ENCODE measurements at places on chromosomes 1 and 21. TPM values are rescaled to one million over a fixed set of nuclear protein-coding genes. Genes with fewer than 3 reads are reported as not detected.
A peak's percentile ranks its signal among the peaks of the same experiment; 100 is the strongest.

The WDR64 gene
- 0.49 TPM for total RNA-seq

GRCh38 chr1:247962911-247963588 is 2.0 kb upstream of the OR2AK2 start:
- no peak overlapping the region for H3K27ac ChIP-seq
- H3K27me3 ChIP-seq: peaks cover 2% of the 10 kb centered on the region
- no peak for DNase-seq
- peaks cover 10% of the 10 kb centered on the region for H3K4me1 ChIP-seq

DNA sequence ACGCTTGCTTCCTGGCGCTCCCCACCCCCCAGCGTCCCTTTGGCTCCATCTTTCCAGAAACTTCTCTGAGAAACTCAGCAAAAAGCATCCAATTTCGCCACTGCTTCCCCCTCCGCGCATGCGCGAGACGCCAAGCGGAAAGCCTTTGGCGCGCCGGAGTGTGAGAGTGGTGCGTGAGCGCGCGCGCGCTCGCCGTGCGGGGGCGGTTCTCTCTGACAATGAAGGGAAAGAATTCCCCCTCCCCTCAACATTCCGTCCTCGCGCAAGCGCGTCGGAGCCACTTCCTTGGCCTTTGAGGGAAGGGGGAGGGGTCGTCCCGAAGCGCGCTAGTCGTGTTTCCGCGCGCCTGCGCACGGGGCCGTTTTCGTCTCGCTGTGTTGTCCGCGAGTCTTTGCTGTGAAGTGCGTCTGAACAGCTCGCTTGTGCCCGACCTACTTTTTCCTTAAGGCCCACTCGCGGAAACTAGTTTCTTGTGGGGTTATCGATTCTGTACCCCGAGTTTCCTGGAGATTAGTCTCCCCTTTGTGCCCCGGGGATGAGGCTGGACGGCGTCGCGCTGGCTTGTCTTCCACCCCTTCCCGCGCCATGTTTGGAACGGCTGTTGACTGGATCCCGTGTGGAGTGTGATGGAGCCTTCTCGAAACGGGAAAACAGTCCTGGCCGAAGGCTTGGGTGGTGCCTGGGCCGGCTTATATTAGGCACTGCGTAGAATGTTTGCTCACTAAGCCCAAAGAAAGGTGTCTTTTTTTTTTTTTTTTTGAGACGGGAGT is 11.6 kb upstream of the SPEN start:
- H3K36me3 ChIP-seq: peaks cover 5% of the 10 kb centered on the region
- DNase-seq: peak; percentile 100
- H3K4me3 ChIP-seq: peak overlapping the region; percentile 84
- H3K27ac ChIP-seq: peak overlapping the region; percentile 95
- H3K27me3 ChIP-seq: no peaks in the 10 kb centered on the region
- peaks cover 15% of the 10 kb centered on the region for H3K4me1 ChIP-seq

DNA sequence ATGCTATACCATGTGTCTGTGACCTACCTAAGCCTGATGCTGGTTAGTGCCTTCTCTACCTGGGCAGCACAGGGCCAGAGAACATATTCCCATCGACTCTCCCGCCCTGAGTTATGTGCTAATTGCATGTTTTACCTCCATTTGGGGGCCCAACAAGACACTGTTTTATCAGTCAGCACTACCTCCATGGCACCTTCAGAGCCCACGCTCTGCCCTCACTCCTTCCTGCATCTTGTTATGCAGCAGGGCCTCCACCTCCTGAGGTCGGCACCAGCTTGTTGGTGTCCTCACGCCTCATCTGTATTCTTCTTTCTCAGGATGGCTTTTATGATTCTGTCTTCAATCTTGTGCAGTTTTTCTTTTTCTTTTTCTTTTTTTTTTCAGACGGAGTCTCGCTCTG is 11.9 kb downstream of the WNT9A start:
- no peak overlapping the region for H3K27ac ChIP-seq
- peaks cover 4% of the 10 kb centered on the region for H3K27me3 ChIP-seq
- H3K4me3 ChIP-seq: no peak overlapping the region
- DNase-seq: peak; percentile 2
- no peaks in the 10 kb centered on the region for H3K36me3 ChIP-seq

- peak overlapping the region; percentile 94 for H3K4me3 ChIP-seq
- H3K27ac ChIP-seq: peak overlapping the region; percentile 100
- peaks cover 43% of the 10 kb centered on the region for H3K4me1 ChIP-seq
- peaks cover 10% of the 10 kb centered on the region for H3K36me3 ChIP-seq
Observed at GRCh38 chr1:244833734-244834542, 1.5 kb upstream of the COX20 start.

The RAB42 gene
- not detected for total RNA-seq

The KCNK2 gene
- total RNA-seq: not detected

- no peak overlapping the region for H3K27ac ChIP-seq
- no peak for DNase-seq
- peaks cover 36% of the 10 kb centered on the region for H3K27me3 ChIP-seq
Observed at GRCh38 chr1:30507401-30508174, 215.8 kb downstream of the MATN1 start.

The LCE6A gene
- not detected for total RNA-seq

The UBE2U gene
- not detected for total RNA-seq

GRCh38 chr1:76082062-76082461 is 7.5 kb downstream of the ST6GALNAC3 start:
- no peaks in the 10 kb centered on the region for H3K27me3 ChIP-seq
- H3K4me3 ChIP-seq: no peak overlapping the region
- DNase-seq: no peak
- peaks cover 6% of the 10 kb centered on the region for H3K4me1 ChIP-seq

The CFHR3 gene
- not detected for total RNA-seq

GRCh38 chr1:116147972-116148371 is 36.8 kb downstream of the MAB21L3 start:
- H3K36me3 ChIP-seq: peaks cover 5% of the 10 kb centered on the region
- no peak for DNase-seq

The KLHDC8A gene
- total RNA-seq: not detected

DNA sequence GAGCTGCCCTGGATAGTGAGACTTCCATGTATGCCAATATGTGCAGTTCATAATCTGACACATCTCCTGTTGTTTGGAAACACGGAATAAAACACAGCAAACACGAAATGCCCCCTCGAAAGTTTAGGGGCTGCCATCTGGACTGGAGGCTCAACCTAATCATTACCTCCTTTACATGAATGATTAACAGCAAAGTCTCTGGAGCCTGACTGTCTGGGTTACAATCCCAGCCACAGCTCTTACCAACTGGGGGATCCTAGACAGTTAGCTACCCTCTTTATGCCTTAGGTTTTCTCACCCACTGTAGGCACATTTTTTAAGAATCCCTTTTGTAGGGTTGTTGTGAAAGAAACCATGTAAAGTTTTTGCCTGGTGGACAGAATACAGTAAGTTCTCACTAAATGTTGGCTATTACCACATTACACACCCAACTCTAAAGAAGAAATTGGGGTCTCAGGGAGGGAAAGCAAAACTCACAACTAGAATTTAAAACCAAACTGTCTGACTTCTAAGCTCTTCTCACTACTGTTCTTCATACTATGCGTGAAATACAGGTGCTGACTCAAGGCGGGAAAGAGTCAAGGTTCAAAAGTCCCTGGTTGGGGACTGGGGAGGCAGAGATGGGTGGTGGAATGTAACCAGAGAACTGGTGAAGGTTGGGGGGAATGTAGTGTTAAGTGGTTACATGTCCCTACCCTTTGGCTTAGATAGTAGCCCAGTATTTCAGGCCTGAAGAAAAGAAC is 24.2 kb downstream of the CYP4A22 start:
- no peaks in the 10 kb centered on the region for H3K4me1 ChIP-seq
- H3K27me3 ChIP-seq: peaks cover 20% of the 10 kb centered on the region
- DNase-seq: no peak

DNA sequence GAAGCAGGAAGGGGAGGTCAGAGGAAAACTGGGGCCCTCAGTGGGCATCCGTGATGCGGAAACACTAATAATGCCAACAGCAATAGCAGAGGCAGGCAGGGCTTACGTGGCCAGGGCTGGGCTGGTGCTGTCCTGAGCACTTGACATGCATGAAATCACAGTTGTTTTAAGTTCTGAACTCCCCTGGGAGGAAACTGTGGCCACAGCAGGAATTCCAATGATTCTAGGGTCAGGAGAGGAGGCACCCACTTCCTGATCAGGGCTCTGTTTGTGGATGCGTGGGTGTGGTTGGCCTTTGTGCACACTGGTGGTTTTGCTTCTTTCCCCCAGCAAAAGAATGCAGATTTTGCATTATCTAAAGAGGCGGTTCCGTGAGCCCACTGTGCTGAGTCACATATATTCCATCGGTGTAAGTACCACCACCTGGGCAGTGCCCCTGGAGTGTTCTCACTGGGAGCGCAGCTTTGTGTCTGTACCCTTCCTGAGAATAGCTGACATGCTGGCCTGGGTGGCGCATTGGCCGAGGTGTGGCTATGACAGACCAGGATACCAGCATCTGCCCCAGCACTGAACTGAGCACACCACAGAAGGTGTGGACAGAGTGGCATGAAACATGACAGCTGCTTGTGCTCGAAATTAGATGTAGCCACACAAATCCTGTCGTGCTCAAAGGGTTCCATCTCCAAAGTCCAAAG is 71.0 kb downstream of the PDE9A start:
- H3K27ac ChIP-seq: peak overlapping the region; percentile 46
- peaks cover 7% of the 10 kb centered on the region for H3K4me1 ChIP-seq
- no peak for DNase-seq
- no peaks in the 10 kb centered on the region for H3K27me3 ChIP-seq
- peaks cover 5% of the 10 kb centered on the region for H3K36me3 ChIP-seq
- no peak overlapping the region for H3K4me3 ChIP-seq

- no peaks in the 10 kb centered on the region for H3K4me1 ChIP-seq
- DNase-seq: no peak
- H3K27me3 ChIP-seq: no peaks in the 10 kb centered on the region
Observed at GRCh38 chr1:234550341-234551031, 59.5 kb downstream of the IRF2BP2 start.

DNA sequence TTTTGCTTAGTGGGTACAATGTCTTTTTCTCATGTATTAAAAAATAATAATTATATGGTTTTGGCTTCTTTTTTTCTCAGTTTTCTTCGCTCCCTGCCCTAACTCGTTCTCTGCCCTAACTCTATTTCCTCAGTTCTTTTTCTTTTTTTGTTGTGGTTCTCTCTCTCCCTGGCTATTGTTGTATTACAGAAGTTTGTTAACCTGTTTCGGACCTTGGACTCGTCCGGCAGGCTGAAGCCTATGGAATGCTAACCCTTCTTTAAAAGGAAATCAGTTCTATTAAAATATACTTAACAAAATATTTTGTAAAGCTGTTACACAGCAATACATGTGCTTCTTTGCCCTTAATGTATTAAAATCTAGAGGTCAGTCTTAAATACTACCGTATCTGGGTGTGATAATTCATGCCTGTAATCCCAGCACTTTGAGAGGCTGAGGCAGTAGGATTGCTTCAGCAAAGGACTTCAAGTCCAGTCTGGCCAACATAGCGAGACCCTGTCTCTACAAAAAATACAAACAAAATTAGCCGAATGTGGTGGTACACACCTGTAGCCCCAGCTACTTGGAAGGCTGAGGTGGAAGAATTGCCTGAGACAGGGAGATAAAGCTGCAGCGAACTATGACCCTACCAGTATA is 64.1 kb downstream of the ANGPTL1 start:
- H3K27me3 ChIP-seq: no peaks in the 10 kb centered on the region
- H3K36me3 ChIP-seq: peaks cover 14% of the 10 kb centered on the region
- no peak for DNase-seq
- no peaks in the 10 kb centered on the region for H3K4me1 ChIP-seq
- H3K4me3 ChIP-seq: no peak overlapping the region

DNA sequence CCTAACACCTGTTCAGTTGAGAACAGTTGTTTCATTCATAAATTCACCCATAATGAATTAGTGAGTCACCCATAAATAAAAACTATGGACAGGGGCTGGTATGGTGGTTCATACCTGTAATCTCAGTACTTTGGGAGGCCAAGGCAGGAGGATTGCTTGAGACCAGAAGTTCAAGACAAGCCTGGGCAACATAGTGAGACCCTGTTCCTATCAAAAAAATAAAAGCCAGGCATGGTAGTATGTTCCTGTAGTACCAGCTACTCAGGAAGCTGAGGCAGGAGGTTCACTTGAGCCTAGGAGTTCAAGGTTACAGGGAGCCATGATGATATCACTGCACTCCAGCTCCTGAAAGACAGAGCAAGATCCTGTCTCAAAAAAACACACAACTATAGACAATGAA is 79.0 kb downstream of the GTF2B start:
- H3K27ac ChIP-seq: no peak overlapping the region
- no peaks in the 10 kb centered on the region for H3K27me3 ChIP-seq
- H3K36me3 ChIP-seq: peaks cover 62% of the 10 kb centered on the region
- H3K4me3 ChIP-seq: peak overlapping the region; percentile 28

- H3K4me1 ChIP-seq: no peaks in the 10 kb centered on the region
- H3K27me3 ChIP-seq: peaks cover 7% of the 10 kb centered on the region
- DNase-seq: no peak
- no peak overlapping the region for H3K4me3 ChIP-seq
- no peaks in the 10 kb centered on the region for H3K36me3 ChIP-seq
- no peak overlapping the region for H3K27ac ChIP-seq
Observed at GRCh38 chr1:245541369-245541768, 386.6 kb downstream of the KIF26B start.

DNA sequence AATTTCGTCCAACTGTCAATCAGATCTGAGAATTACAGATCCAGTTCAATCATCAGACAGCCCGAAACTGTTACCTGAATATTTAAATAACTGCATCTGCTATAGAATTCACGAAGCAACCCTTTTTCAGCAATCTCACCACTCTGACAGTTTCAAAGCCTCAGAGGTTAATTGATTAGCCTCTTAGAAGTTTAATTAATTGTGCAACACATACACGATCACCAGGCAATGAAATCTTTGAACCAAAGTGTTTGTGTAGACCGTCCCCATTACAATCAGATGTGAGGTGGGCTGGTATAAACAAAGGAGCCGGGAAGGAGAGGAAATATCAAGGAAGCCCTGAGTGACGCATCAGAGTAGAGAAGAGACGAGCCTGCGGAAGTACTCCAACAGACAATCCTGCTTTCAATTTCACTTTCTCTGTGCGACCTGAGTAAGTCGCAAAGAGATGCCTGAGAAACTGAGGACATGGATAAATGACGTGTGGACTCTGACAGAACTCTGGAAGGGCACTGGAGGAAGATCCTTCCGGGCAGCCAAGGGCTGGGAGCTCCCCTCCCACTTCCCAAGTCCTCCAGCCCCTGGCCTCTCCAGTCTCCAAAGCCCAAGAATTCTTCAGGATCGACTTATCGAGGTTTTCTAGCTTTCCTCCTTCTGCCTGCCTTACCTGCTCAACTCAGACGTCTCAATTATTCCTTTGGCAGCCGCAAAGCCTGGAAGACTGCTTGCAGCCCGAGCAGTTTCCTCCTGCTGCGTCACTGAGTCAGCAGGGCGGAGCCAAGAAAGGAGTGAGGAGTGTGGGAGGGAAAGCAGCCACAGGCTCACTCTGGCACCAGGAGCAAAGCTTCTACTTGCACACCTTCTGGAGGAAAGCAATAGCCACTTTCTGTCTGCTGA is at the start of gene RNASEL:
TSS of gene RNASEL (minus strand) at position 757 of the 897 bp plus-strand sequence. CDS start 2,450 bp downstream, outside the sequence.
- peak within 1 kb of the TSS; percentile 94 for H3K4me3 ChIP-seq
- H3K4me1 ChIP-seq: peaks cover 53% of the 10 kb centered on the region
- H3K27ac ChIP-seq: peak within 1 kb of the TSS; percentile 100
- DNase-seq: peak; percentile 75
- H3K36me3 ChIP-seq: peaks cover 26% of the 10 kb centered on the region

- H3K4me3 ChIP-seq: no peak overlapping the region
- no peak overlapping the region for H3K27ac ChIP-seq
- no peak for DNase-seq
- H3K27me3 ChIP-seq: peaks cover 17% of the 10 kb centered on the region
Observed at GRCh38 chr1:200178340-200178739, 150.8 kb downstream of the NR5A2 start.
